ENCODE measurements at places on chromosomes 4 and X.

- no peak for DNase-seq
Observed at GRCh38 chr4:96293806-96294205, 453.9 kb downstream of the PDHA2 start.

GRCh38 chr4:38717604-38718003, 53.6 kb downstream of the KLF3 start:
- DNase-seq, result no peak

- no peak for DNase-seq
Observed at GRCh38 chr4:40523581-40523980, 106.1 kb downstream of the RBM47 start.

DNA sequence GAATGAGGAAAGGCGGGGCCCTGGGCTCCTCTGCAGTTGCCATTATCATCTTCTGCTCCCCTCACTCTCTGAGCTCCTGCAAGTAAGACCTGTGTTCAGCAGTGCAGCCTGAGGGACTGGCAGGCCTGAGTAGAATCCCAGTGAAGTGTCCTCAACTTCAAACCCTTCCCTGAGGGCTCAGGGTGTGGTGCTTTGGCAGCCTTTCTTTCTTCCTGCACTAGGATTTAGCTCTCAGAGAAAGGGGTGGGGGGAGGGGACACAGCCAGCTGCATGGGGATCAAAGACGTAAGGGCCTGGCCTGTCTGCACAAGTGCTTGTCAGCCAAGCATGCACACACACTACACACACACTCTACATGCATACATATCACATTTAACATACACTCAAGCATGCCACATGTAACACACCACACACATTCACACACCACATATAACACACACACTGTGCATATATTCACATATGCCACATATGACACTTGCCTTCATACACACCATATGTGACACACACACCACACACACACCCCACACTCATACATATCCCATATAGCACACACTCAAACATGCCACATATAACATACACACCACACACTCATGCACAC, 223.4 kb upstream of the RPL34 start:
- no peak for DNase-seq

DNA sequence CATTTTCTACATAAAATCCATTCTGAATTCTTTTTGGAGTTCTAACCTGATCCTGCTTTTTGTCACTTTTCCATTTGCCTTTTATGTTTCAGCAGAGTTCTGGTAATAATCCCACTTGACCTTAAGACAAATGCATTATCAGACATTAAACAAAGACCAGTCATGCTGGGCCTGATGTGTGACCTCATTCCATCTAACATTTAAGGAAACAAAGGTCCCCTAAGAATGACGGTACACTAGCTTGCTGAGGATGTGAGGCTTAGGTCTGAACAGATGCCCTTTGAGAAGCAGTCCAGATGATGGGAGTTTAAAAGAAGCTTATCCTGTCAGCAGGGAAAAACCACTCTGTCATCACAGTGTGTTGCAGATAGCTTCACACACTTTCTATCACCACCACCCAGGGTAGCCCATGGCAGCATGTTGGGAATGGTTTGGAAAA, 38.1 kb upstream of the PDE5A start:
- DNase-seq, result no peak

- DNase-seq, result no peak
Observed at GRCh38 chrX:24377195-24377594, 16.8 kb downstream of the SUPT20HL1 start.

DNA sequence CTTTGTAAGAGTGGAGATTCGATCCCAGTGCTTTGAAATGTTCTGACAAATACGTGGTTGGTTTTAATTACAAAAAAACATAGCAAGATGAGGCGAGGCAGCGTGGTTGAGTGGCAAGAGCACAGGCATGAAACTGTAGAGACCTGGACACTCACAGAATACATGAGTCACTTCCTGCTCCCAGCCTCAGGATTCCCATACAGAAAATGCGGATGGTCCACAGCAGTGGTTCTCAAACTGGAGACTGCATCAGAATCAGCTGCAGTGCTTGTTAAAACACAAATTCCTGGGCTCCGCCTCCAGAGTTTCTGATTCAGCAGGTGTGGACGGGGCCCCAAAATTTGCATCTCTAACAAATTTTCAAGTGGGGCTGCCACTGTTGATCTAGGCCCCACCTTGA, 10.1 kb downstream of the OTOP1 start:
- peak; percentile 42 for DNase-seq

GRCh38 chr4:183478123-183478522, 26.7 kb upstream of the ING2 start:
- DNase-seq, result no peak

DNA sequence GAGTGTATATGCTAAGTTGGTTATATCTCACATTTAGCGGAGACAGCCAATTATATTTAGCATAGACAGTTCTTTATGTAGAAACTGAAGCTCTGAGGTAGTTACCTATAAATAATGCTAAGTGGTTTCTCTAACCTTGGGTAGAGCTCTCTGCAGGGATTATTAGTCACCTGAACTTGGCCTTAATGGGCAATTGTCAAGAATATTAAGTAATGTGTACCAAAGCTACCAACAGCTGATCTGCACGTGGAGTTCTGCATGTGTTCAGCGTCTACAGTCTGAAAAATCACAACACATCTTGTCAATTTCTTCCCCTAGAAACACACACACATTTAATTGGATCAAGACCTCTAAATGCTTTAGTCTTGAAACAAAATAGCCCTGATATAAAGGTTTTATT, 740.6 kb upstream of the FAM241A start:
- DNase-seq, result no peak

- DNase-seq, result peak; percentile 50
Observed at GRCh38 chr4:76624241-76624681, 189.2 kb downstream of the SHROOM3 start.

GRCh38 chr4:105135785-105136184, 10.9 kb upstream of the TET2 start:
- DNase-seq, result no peak

- no peak for DNase-seq
Observed at GRCh38 chrX:9394212-9394611, 70.6 kb upstream of the TBL1X start.

GRCh38 chrX:101799387-101799786, 132.4 kb downstream of the ZMAT1 start:
- peak; percentile 73 for DNase-seq

- no peak for DNase-seq
Observed at GRCh38 chrX:69298466-69299140, 133.3 kb upstream of the PJA1 start.

DNA sequence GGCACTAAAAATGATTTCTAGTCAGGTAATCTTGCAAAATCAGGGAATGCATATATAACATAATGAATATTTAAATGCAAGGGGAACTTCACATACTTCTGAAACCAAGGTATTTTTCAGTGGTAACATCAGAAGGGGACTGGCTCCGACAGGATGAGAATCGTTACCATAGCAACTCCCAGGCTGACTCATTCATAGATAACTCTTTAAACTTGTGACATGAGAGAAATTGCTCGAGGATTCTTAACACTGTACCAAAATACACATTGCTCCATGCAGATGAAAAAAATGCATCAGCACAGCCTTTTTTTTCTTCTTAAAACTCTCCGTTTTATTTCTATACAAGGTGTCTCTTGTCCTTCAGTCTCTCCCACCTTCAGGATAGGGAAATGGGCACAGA, 114.3 kb downstream of the GABRB1 start:
- peak; percentile 61 for DNase-seq

- DNase-seq, result peak; percentile 14
Observed at GRCh38 chr4:10180927-10181744, 64.5 kb upstream of the WDR1 start.

DNA sequence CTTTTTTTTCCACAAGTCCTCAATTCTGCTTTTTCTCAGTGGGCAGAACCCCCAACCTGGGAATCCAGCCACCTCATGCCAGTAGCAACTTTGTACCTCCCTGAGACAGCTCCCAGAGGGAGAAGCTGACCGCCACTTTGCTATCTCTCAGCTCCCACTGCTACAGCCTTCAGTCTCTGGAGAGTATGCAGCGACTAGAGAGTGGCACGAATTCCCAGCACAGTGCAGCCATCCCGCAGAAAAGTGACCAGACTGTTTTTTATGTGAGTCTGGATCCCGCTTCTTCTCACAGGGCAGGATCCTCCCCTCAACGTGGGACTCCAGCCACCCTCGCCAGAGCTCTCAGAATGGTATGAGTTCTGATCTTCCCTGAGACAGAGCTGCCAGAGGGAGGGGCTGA, 1234.6 kb downstream of the FAM133A start:
- no peak for DNase-seq

DNA sequence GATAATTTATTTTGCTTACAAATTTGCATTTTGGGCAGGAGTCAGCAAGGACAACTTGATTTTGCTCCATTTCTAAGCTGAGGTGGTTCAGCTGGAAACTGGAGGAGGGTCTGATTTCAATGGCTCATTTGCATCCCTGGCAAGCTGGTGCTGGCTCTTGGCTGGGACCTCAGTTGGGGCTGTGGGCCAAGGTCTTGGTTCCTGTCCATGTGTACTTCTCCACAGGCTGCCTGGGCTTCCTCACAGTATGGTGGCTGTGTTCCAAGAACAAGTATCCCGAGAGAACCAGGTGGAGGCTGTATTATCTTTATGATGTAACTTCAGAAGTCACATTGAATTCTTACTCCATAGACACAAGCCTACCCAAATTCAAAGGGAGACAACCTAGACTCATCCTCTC, 77.0 kb upstream of the STX18 start:
- no peak for DNase-seq

- no peak for DNase-seq
Observed at GRCh38 chrX:11532291-11533078, 133.2 kb downstream of the ARHGAP6 start.

Data from urothelium cell line (cell line).